ENCODE measurements at places on chromosomes 2 and 18. TPM values are rescaled to one million over a fixed set of nuclear protein-coding genes. Genes with fewer than 3 reads are reported as not detected.

DNA sequence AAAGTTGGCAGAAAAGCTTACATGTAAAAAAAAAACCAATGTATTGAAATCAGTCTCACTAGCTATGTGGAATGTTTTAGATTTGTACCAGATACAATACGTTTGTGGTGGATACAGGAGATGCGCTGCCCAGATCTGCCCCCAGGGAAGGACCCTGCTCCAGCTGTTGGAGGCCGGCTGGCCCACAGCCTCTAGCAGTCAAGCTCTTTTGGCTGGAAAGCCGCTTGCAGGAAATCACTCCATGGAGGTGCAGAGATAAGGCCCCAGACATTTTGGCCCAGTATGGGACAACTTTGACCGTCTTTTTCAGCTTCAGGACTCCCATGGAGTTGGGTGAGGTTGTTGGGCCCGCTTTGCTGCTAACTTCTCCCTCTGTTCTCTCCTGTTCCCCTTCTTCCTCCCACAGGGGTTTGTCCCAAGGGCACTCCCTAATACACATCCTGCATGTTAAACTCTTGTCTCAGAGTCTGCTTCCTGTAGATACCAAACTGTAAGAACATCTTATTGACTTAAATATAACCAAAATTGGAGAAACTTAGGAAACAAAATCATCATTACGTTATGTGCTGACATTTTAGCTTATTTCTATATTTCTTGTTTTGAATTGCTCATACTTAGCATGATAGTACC is 1.7 kb upstream of the QPCT start:
- DNase-seq: no peak

TEX44 gene
- polyA plus RNA-seq: not detected

DNA sequence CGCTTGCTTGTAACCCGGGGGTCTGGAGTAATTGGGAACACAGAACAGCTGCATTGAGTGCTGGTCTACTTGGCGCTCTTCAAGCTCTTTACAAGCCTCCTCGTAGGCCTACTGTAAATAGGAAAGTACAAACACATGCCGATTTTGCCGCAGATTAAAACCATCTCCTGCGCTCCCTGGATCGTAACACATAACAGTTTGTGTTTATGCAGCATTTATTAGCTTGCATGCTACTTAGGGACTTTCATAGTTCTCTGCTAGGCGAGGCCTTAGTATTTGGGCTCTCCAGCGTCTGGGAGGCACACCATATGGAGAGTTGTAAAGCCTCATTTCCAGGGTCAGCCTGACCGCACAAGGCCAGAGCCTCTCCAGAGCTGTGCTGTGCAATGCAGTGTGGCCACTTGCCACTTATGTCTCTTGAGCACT is 84.0 kb upstream of the HAAO start:
- peak; percentile 83 for DNase-seq

- DNase-seq: no peak
Measured at GRCh38 chr2:136399667-136400289, 281.8 kb upstream of the CXCR4 start.

DNA sequence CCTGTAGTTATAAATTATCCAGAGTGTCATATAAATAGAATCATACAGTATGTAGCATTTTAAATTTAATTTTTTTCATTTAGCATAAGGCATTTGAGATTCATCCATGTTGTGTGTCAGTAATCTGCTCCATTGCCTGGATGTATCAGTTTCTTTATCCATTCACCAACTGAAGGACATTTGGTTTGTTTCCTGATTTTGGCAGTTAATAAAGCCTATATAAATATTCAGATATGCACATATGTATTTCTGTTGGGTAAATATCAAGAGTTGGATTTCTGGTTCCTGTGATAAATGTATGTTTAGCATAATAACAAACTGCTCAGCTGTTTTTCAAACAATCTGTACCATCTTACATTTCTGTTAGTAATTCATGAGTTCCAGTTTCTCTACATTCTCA is 39.9 kb downstream of the CCDC150 start:
- no peak for DNase-seq

FIGN gene
- polyA plus RNA-seq: 1.3 TPM

- peak; percentile 85 for DNase-seq
Measured at GRCh38 chr18:45255197-45255890, 359.9 kb upstream of the SLC14A2 start.

- peak; percentile 69 for DNase-seq
Measured at GRCh38 chr2:54396107-54396506, 60.0 kb upstream of the SPTBN1 start.

DNA sequence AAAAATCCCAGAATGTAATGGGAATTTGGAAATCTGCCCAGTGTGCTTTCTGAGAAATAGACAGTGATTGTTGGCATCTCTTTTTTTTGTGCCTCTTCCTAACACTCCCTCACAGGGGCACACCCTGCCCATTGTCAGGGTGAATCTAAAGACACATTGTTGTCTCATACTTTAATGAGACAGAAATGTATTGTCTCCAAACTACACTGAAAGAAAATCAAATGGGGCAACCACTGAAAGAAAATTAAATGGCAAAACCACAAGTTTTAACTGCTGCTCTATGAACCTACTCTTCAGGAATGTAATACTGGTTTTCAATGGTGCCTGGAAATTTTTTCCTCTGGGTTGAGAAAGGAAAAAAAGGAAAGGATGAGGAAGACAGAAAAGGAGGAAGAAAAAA is 43.2 kb upstream of the GLS start:
- peak; percentile 38 for DNase-seq

- DNase-seq: no peak
Measured at GRCh38 chr2:218720048-218721041, 9.7 kb downstream of the TTLL4 start.

C1QL2 gene
- polyA plus RNA-seq: not detected

IMP4 gene
- polyA plus RNA-seq: 40.1 TPM

ZNF385B gene
- 7.9 TPM for polyA plus RNA-seq

- no peak for DNase-seq
Measured at GRCh38 chr2:173669888-173670287, 295.3 kb downstream of the SP3 start.

DNA sequence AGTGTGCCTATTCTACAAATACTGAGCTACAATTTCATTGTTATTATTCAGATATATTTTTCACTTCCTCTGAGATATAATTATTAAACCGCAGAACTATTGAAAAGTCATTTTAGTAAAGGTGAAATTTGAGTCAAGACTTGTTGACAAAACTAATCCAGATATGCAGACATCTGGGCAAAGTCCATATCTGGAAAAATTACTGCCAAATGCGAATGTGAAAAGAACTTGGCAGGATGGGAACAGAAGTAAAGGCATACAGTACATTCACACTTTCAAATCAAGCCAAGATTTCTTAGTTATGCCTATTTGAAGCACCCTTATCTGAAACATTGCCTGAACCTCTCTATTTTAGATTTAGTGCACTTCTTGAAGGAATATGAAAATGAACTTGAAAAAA is 923.6 kb downstream of the CCDC85A start:
- DNase-seq: no peak

- no peak for DNase-seq
Measured at GRCh38 chr2:163878718-163879117, 142.9 kb upstream of the FIGN start.

VWC2L gene
- not detected for polyA plus RNA-seq

DNA sequence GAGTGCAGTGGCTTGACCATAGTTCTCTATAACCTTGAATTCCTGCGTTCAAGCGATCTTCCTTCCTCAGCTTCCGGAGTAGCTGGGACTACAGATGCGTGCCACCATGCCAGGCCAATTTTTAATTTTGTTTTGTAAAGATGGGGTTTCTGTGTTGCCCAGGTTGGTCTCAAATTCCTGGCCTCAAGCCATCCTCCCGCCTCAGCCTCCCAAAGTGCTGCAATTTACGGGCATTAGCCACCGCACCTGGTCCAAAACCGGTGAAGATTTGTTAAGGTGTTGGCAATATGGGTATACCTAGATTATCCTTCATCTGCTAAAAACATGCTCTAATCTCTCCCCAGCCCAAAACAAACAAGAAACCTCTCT is 1.3 kb upstream of the EIF2AK3 start:
- no peak for DNase-seq

GRCh38 chr2:227415538-227416424 is 28.0 kb upstream of the SCYGR1 start:
- peak; percentile 40 for DNase-seq

DNA sequence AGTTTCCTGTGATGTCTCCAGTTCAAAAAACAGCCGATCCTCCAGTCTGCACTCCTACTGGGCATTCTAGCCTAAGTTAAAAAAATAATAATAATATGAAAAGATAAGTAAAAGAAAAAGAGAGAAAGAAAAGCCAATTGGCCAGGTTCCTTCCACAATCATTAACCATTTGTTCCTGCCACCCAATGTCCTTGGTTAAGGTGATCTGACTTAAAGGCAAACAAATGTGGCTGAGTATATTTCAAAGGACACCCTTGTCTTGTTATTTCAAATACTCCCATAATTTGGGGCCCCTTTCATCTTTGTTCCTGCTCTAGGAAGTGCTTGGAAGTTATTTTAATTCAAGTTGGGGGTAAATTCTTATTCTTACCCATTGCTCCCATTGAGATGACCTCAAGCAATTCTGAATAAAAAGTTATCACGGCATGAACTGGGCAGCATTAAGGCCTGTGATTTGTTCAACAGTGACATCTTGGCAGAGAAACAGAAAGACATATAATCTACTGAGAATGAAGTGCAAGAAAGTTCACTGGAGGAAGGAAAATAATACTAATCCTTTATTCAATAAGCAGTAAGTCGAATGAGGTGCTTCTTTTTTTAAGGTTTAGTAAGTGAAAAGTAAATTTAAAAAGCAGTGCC is 1054.5 kb upstream of the FANCL start:
- DNase-seq: no peak

- no peak for DNase-seq
Measured at GRCh38 chr18:62847081-62847480, 131.7 kb downstream of the PHLPP1 start.

SCN3A gene
- polyA plus RNA-seq: 1.4 TPM

DNA sequence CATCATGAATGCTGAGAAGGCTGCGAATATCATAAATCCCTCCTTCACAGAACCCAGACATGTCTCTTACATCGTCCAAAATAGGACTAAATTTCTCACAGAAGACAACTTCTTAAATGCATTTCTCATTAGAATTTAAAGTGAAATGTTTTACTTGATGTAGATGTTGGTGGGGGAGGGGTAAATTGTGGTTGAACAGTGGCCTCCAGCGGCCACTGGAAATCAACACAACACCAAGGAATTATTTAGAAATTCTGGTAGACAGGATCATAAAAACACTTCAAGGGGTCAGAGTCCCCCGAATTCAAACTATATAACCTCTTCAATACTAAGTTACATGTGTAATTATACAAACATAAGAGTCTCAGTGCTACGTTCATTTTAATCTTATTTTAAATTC is 135.9 kb downstream of the ABCA12 start:
- peak; percentile 53 for DNase-seq

DNA sequence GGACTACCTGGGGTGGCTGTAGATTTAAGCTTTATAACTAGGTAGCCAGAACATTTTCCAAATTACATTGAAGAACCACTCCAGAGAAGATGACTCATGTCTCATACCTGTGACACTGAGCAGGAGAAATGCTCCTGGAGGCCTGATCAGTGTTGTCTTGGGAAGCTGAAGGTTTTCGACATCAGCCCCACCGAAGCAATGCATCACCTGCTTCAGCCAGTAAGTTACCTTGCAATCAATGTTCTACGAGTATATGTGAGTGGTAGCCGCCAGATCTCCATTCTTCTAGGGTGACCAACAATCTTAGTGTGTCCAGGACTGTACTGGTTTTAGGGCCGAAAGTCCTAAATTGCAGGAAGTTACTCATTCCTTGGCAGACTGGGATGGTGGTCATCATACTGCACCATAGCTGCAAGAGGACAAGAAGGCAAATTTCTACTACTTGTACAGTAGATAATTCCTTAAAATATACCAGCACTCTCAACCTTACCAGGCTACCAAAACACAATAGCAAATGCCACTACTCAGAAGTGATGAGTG is 109.3 kb upstream of the LINC00305 start:
- no peak for DNase-seq

MC4R gene
- polyA plus RNA-seq: 0.18 TPM

LONRF2 gene
- polyA plus RNA-seq: 0.70 TPM

GRCh38 chr2:47486841-47487497 is 84.0 kb downstream of the MSH2 start:
- DNase-seq: no peak

GRCh38 chr2:71944183-71944550 is 203.5 kb downstream of the CYP26B1 start:
- DNase-seq: no peak

SH3BP4 gene
- 16.1 TPM for polyA plus RNA-seq

- DNase-seq: no peak
Measured at GRCh38 chr2:241378816-241379215, 22.7 kb downstream of the FARP2 start.

FAM228A gene
- polyA plus RNA-seq: 0.43 TPM

ASPRV1 gene
- 2.7 TPM for polyA plus RNA-seq

GRCh38 chr2:214293593-214293992 is 117.3 kb upstream of the VWC2L start:
- no peak for DNase-seq

RAD51AP2 gene
- polyA plus RNA-seq: 0.12 TPM

GRCh38 chr2:48419884-48420511 is 110.0 kb upstream of the STON1 start:
- no peak for DNase-seq

PLEK gene
- 6.8 TPM for polyA plus RNA-seq

DNA sequence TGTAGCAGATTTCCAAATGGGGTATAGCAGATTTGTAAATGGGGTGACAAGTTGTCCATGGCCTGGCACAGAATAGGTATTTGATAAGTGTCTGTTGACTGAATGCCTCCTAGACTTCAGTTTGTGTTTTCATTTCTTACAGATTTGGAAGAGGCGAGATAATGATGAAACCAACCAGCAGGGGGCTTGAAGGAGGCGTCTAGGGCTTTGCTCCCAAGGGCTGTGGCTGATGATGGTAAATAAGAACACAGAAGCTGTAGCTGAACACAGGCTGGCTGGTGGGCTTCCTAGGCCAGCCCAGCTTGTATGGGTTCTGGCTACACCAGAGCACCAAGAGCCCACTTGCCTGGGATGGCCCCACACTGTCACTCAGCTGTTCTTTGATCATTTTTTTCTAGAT is 19.4 kb downstream of the SFTPB start:
- no peak for DNase-seq

DNA sequence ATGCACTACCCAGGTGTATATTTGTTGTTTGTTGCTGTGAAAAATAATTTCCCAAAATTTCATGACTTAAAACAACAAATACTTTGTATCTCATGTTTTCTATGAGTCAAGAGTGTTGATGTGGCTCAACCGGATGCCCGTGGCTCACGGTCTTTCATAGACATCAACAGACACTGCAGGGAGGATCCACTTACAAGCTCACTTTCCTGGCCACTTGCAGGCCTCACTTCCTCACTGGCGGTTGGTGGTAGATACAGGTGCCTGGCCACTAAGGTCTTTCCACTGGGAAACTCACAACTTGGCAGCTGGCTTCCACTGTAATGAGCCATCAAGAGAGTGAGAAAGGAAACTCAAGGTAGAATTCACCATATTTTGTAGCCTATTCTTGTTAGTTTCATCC is 662.9 kb downstream of the IRS1 start:
- no peak for DNase-seq

DNA sequence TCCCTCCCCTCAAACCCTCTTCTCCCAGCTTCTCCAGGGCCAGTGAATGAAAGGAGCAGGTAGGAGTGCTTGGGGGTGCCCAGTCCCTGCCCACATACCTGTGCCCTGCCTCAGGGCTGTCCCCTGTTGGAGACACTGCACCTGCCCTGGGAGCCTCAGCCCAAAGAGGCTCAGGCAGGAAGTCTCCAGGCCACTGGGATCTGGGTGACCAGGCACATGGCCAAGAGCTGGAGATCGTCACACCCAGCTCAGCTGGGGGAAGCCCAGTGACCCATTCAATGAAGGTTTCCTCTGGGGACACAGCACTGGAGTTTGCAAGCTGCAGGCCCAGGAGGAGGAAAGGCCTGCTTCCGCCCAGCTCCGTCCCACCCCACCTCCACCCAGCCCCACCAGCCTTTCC is 156.4 kb downstream of the ZFP36L2 start:
- peak; percentile 50 for DNase-seq

All from muscle of back (tissue), 13 donors.